ENCODE measurements at places on chromosomes 2 and 18. TPM values are rescaled to one million over a fixed set of nuclear protein-coding genes. Genes with fewer than 3 reads are reported as not detected.

Gene OTX1
- 0.06 TPM for polyA plus RNA-seq

Gene SRD5A2
- not detected for polyA plus RNA-seq

Gene RAMP1
- 55.1 TPM for polyA plus RNA-seq

Gene CFAP65
- polyA plus RNA-seq: not detected

Gene MERTK
- polyA plus RNA-seq: 4.4 TPM

Gene C2orf80
- polyA plus RNA-seq: not detected

Gene RTP5
- polyA plus RNA-seq: not detected

Gene GKN2
- polyA plus RNA-seq: not detected

Gene LYPD1
- 3.3 TPM for polyA plus RNA-seq

Gene FBXO15
- 0.57 TPM for polyA plus RNA-seq

Gene AQP12A
- 0.74 TPM for polyA plus RNA-seq

Gene TBC1D8
- 30.2 TPM for polyA plus RNA-seq

Gene HJURP
- polyA plus RNA-seq: 7.5 TPM

Gene SERPINB2
- polyA plus RNA-seq: 0.85 TPM

Gene C18orf54
- polyA plus RNA-seq: 5.0 TPM

Gene NEURL3
- polyA plus RNA-seq: 0.22 TPM

Gene SPP2
- not detected for polyA plus RNA-seq

Gene TTC32
- polyA plus RNA-seq: 15.1 TPM

Gene ANKRD39
- 7.7 TPM for polyA plus RNA-seq

Gene LINC00305
- polyA plus RNA-seq: not detected

Gene TNS1
- polyA plus RNA-seq: 142 TPM

Gene EPG5
- polyA plus RNA-seq: 12.6 TPM

Gene TNFRSF11A
- 4.7 TPM for polyA plus RNA-seq

Gene TUBA4B
- 0.31 TPM for polyA plus RNA-seq

Gene INPP5D
- polyA plus RNA-seq: 8.9 TPM

Gene NAT8
- polyA plus RNA-seq: 0.54 TPM

Gene TLK1
- 19.1 TPM for polyA plus RNA-seq

Gene AGXT
- polyA plus RNA-seq: not detected

Gene CCDC85A
- 6.1 TPM for polyA plus RNA-seq

Gene LOXL3
- polyA plus RNA-seq: 7.8 TPM

Gene DGKD
- polyA plus RNA-seq: 26.1 TPM

Gene FLACC1
- polyA plus RNA-seq: 1.4 TPM

Gene ERBB4
- polyA plus RNA-seq: 6.4 TPM

Gene MYO1B
- polyA plus RNA-seq: 82.6 TPM

Gene POMC
- 2.9 TPM for polyA plus RNA-seq

Gene ANKRD29
- polyA plus RNA-seq: 5.1 TPM
